ENCODE measurements at places on chromosomes 6 and 20.

DNA sequence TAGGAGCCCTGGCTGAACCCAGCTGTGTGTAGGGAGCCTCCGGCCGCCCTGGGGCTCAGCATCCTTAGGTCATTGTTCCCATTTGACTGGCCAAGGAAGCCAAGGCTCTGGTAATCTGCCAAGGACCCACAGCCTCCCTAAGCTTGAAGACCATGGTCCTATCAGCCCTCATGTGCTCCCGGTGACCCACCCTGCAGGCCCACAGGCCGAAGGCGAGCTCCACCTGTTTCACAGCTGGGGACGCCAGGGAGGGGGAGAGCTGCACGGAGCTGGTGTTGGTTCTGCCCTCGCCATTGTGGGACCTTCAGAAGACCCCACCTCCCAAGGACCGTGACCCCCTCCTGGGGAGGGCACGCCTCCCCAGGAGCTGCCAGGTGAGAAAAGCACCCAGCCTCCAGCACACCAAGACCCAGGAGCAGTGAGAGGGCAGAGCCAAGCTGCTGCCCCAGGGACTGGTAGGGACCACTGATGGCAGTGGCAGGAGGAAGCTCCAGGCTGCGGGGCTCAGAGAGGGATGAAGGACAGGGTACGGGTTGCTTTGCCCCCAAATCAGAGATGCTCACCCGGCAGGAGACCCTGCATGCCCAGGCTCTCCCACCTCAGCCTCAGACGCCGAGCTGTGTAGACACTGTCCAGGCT lies 30.7 kb upstream of the MRGBP start:
- no peak for DNase-seq

DNA sequence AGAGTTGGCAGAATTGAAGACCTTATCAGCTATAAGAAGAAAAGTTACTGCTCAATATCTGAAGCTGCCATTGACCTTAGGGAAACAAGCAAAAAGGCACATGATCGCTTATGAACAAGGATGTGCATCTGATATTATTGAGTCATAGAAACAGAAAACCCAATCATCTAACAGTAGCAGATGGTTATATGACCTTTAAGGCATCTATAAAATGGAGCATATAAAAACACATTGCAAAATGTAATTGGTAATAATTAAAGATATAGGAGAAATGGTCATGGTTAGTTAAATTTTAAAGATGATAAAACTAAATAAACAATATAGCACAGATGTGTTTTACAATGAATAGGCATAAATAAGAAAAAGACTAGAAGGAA lies 260.1 kb upstream of the TAB2 start:
- DNase-seq = no peak

- no peak for DNase-seq
Observed at GRCh38 chr6:115817161-115817560, 243.5 kb downstream of the FRK start.

GRCh38 chr6:146027586-146028251 lies 1.1 kb upstream of the GRM1 start:
- no peak for DNase-seq

- DNase-seq = no peak
Observed at GRCh38 chr20:44683263-44684046, 31.7 kb upstream of the CCN5 start.

DNA sequence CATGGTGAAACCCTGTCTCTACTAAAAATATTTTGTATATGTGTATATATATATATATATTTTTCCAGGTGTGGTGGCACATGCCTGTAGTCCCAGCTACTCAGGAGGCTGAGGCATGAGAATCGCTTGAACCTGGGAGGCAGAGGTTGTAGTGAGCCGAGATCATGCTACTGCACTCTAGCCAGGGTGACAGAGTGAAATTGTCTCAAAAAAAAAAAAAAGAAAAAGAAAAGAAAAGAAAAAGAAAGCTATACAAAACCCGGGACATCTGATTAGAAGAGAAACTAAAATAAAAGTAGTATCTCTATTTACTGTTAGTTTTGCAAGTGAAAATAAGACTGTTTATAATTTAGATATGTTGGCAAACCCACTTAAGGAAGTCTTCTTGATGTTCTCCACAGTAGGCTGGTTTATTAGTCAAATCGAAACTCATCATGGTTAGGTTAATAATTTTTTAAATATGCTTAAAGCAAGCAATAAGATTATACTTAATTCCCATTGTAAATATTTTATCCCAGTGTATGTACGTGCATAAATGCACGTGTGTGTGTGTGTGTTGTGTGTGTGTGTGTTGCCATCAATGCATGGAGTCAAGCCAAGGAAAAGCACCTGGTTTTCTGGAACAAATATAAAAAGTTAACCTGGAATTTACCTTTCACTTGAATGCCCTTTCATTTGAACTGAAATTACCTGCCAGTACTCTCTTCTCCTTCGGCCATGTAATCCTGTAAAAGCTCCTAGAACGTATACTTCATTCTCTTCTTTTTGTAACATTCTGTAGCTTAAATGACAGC lies 7.1 kb downstream of the VNN2 start:
- no peak for DNase-seq

- no peak for DNase-seq
Observed at GRCh38 chr6:100482698-100483097, 18.0 kb upstream of the SIM1 start.

DNA sequence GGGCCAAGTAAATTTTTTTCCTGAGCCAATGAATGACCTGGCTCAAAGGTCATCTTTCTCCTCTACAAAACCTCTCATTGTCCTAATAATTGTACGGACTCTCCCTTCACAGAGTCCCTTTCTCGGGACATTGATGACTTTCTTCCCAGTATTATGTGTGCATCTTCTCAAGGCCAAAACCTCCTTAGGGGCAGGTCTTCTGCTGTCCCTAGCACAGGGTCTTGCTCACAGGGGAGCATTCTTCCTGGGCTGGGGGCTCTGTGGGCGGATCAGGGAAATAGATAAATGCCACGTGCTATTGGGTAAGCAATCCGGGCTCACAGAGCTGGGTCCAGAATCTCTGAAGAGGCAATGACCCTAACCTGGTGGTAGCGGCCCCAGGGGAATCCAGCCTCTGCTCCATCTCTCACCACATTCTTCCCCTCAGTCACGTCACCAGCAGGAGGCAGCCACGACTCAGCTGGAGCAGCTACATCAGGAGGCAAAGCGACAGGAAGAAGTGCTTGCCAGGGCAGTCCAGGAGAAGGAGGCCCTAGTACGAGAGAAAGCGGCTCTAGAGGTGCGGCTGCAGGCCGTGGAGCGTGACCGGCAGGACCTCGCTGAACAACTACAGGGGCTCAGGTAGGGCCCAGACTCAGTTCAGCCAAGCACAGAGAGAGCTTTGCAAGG lies 23.5 kb downstream of the CEP250 start:
- no peak for DNase-seq

DNA sequence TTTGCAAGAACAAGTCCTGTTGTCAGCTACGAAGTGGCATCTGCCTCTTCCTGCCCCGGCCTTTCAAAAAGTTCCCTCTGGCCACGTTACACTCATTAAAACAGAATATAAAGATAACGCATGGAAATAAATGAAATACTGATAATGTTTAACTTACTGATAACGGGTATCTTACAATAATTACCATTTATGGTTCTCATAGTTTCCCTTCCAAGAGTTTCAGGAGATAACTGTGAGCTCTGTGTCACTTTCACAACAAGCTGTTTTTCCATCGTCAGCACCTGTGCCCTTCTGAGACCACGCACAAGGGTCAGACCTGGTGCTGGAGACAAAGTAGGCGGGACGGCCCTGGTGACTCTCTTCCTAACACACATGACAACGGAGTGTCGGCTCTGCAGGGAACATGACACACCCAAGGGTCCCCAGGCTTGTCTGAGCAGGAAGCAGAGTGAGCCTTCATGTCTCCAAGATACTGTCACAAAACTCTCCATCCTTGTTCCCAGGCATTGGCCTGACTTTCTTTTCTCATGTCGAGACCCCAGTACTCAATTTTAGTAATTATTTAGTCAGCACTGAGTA lies 86.2 kb upstream of the THBS2 start:
- no peak for DNase-seq

DNA sequence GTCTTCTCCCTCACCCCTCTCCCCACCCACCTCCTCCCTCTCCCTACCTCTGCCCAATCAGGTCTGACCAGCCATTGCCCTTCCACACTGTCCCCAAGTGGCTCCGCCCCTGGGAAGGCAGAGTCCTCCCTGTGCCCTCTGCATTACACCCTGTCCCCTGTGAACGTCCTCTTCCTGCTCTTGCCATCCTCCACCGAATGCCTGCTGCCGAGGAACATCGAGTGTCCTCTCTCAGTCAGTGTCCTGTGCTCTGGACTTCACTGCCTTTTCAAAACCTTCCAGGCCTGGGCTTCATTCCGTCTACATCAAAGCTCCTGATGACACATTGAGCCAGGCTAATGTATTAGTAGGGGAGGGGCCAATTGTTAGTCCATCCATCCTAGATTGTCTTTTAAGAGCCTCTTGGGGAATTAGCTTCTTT lies 3.3 kb upstream of the PACSIN1 start:
- no peak for DNase-seq

DNA sequence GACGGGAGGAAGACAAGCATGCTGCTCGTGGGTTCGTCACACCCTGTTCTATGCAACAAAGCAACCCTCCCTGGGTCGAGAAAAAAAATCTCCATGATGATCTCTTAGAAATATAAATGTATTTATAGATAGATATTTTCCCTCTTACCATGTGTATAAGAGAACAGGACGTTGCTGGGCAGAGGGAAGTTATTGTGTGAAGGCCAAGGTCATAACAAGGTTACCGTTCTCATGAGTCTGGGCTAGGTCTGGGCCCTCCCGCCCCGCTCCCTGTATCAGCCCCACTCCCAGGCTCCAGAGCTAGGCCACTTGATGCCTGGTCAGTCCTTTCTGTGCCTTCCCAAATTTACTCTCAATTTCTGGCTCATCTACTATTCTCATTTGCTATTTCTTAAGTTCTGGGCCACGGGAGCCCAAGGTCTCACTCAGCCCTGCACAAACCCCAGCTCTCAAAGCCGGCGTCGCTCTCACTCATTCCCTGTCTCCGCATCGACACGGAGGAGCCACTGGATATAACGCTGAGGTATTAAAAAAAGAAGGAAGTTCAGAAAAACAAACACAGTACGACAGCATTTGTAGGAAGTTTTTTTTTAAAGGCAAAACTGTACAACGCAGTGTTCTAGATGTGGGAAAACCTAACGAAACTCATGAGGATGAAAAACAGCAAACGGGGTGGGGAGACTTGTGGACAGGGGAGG lies 96.8 kb downstream of the PSMG4 start:
- DNase-seq = no peak

DNA sequence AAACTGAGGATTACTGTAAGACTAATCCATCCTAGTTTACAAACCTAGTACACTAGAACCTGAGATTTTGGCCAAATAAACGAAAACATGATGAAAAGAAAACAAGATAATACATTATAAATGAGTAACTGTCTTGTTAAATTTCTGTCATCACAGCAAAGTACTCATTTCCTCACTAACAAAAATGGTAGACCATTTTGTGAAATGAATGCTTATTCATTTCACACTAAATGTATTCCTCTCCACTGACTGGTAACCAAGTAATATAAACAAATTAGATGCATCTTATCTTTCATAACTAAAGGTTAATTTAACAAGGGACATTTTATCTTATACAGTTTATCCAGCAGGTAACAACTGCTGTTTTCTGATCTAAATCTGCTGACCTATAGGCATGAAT lies 143.7 kb downstream of the REV3L start:
- DNase-seq = no peak

Measured in astrocyte of the cerebellum (primary cell).